ENCODE measurements at places on chromosomes 7 and 10. TPM values are rescaled to one million over a fixed set of nuclear protein-coding genes. Genes with fewer than 3 reads are reported as not detected.

Gene CCNJ
- total RNA-seq, result 32.4 TPM

Gene PDK4
- 142 TPM for total RNA-seq

Gene PSMC2
- 190 TPM for total RNA-seq

Gene FKBP6
- not detected for total RNA-seq

Gene INA
- total RNA-seq, result under 0.01 TPM

Gene CLEC5A
- total RNA-seq, result not detected

Gene RSPH10B
- total RNA-seq, result 2.1 TPM
